ENCODE measurements at places on chromosomes 6 and 20.

DNA sequence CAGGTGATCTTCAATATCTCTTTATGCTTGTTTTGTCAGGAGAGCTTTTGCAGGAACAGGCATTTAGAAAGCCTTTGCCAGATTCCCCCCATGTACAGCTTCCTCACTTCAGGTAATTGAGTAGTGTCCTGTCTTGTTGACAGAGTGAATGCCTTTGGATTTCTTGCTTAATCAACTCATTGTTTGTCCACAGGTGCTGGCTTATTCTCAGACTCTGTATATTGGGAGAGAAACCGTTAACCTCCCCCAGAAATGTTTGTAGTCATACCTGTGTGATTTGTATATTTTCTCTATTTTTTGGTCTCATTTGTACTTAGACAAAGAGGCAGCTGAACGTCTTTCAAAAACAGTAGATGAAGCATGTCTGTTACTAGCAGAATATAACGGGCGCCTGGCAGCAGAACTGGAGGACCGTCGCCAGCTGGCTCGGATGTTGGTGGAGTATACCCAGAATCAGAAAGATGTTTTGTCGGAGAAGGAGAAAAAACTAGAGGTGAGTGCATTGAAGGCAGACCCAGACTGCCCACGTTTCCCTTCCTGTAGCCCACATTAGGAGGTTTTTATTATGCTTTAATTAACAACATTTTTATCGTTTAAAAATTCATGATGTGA lies 32.3 kb downstream of the RPRD1B start:
- DNase-seq, result no peak

GRCh38 chr6:27867051-27867944 lies 44.9 kb downstream of the OR2B2 start:
- DNase-seq, result no peak

DNA sequence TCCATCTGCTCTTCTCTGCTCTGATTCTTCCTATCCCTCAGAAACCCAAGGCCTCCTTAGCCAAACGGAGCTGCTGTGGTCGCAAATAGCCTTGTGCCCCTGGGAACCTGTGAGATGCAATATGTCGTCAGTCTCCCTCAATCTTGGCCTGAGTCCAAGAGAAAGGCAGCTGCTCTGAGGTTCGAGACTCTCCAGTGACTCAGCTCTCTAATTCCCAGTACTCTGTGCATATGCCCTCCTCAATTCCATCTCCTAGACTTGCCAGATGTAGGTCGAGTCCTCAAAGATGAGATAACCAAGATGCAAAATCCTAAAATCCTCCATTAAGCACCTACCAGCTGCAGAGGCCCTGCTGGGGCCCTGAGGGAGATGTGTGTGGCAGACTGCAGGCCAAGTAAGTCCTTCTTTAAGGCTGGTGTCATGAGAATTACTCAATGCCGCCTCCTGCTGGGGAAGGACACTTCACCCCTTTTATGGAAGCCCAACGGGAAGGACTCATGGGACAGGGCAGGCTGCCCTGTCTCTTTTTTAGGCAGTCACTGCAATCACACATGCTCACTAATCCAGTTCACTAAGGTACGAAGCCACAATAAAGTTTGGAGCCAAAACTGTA lies 28.5 kb downstream of the C6orf15 start:
- DNase-seq, result no peak

- DNase-seq, result no peak
Measured at GRCh38 chr20:36113036-36113435, 41.5 kb upstream of the EPB41L1 start.

DNA sequence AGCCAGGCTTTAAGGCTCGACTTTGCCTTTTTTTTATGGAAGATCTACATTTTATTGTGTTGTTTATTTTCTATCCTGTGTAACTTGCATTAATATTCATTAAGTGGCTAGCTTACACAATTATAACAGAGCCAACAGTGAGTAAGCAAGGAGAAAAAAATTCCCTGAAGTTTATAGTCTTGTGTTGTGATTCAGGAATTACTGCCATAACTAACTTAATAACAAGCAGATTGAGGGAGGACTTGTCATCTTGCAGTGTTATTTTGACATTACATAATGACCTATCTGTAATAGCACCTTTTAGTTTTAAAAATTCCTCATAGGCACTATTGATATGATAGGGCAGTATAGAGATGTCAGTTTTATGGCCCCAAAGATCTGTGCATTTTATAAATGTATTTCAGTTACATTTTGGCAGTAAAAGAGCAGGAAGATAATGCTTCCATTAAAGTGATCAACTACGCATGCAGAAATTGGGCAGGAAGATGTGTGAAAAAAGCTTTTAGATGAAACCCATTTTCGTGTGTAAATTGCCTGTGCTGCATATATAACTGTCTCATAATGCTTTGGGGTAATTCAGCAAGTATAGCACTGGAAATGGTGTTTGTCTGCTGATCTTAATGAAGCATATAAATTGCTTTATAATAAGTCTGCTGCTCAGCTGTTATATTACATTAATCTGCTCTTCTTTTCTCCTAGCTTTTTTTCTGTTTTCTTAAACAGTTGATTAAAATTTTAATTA lies 123.0 kb downstream of the SMAP1 start:
- no peak for DNase-seq

DNA sequence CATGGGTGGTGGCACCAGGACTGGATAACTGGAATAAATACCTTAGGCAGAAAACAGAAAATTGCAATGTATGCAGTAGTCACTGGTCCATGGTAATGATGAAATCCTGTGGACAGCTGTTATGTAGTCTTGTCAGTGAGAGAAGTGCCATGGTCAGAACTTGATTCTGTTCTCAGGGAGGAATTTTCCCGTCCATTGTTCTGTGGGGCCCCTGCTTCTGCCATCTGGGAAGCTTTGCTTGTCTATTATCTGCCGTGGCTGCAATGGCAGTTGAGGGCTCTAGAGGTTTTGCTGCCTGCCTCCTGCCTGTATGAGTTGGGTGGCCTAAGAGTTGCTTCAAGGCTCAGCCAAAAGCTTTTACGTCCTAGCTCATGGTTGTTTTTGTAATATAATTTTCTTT lies 126.8 kb upstream of the SLC35B3 start:
- no peak for DNase-seq

- DNase-seq, result no peak
Measured at GRCh38 chr20:38835792-38836191, 30.3 kb downstream of the PPP1R16B start.

GRCh38 chr6:166921570-166921969 lies 34.8 kb downstream of the RNASET2 start:
- no peak for DNase-seq

GRCh38 chr6:16764188-16764950 lies 3.1 kb upstream of the ATXN1 start:
- DNase-seq, result no peak

DNA sequence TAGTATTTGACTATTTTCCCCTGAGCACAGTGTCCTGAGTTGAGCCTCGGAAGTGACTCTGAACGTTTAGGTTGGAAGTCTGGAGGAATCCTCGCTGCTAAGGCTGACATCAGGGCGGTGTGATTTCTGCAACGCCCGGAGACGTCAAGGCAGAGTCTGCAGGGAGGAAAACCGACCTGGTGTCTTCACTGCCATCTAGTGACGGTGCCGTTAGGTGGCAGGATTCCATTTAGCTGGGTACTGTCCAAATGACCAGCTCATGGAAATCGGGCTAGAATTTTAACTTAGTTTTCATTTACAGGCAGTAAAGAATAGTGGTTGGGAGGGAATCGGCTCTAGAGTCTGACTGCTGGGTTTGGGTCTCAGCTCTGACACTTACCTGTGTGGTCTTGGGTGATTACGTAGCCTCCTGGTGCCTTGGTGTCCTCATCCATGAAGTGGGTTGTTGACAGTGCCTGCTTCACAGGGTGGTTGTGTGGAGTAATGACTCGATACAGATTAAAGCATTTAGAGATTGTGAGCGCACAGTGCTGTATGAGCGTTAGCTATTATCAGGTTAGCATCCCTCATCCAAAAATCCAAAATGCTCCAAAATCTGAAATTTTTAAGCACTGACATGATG lies 35.0 kb downstream of the FOXF2 start:
- DNase-seq, result no peak

DNA sequence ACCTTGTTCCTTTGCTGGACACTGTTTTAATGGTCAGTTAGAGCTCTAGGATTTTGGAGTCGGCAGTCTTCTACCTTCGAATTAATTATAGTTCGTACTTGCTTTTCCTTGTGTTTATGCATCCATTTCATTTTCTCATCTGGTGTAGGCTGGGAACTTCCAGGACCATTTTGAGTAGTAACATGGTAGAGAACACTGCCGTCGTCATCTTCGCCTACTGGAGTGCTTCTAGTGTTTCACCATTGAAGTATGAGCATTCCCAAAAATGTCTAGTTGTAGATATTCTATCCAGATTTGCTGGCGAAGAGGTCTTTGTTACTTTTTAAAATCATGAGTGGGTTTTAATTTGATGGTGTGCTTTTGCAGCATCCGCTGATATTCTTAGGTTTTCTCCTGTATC lies 36.9 kb downstream of the CDYL start:
- no peak for DNase-seq

GRCh38 chr6:158655569-158656450 lies 6.0 kb downstream of the SYTL3 start:
- DNase-seq, result no peak

GRCh38 chr6:13762611-13763441 lies 51.2 kb upstream of the RANBP9 start:
- DNase-seq, result no peak

DNA sequence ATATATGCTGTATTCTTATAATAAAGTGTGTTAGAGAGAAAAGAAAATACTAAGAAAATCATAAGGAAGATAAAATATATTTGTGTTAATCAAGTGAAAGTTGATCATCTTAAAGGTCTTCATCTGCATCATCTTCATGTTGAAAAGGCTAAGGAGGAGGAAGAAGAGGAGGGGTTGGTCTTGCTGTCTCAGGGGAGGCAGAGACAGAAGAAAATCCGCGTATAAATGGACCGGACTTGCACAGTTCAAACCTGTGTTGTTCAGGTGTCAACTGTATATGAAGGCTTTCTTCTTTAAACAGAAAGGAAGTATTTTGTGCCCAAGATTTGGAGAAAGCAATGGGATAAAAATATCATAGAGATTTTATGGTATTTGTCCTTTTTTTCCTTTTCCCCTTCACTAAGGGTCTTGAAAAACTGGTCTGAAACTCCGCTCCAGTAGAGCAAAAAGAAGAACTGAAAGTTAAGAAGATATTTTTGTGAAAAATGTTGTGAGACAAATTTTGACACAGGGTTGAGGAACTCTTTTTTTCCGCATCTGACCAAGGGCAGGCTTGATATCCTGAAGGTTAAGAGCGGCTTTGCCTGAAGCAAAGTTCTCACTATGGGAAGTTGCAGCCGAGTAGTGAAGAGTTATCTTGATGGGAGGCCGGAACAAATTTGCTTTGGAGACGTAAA lies 350.7 kb downstream of the LAMA2 start:
- no peak for DNase-seq

DNA sequence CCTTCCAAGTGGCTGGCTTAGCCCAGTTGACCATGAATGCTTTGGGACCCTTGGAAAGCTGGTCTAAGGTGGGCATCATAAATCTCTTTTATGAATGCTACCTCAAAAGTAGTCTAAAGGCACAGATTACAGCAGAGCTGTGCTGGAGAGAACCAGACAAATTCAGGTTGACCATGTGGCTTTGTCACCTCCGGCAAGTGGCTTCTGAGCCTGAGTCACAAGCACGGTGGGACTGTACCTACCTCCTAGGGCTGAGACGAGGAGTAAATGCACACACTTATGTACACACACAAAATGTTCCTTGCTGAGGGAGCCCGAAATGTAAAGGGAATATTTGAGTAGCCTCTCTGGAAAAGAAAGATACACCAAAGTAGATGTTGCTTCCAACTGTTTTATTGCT lies 155.9 kb downstream of the NFATC2 start:
- DNase-seq, result no peak

GRCh38 chr6:158768436-158768835 lies 50.7 kb downstream of the EZR start:
- DNase-seq, result no peak

DNA sequence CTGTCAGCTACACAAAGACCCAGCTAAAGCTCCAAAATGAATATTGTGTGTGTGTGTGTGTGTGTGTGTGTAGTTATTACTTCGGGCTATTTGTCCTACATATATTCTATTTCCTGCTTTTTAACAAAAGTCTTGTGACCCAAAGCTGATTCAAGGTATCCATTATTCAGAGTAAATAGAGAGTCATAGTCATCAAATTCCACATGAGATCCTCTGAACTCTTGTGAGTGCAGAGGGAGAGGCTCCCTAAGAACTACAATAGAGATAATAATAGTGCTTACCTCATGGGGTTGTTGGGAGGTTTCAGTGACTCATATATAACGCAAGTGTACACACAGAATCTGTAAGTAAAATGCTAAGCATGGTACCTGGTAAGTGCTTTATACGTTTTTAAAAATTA lies 95.6 kb upstream of the SHLD1 start:
- DNase-seq, result peak; percentile 29

DNA sequence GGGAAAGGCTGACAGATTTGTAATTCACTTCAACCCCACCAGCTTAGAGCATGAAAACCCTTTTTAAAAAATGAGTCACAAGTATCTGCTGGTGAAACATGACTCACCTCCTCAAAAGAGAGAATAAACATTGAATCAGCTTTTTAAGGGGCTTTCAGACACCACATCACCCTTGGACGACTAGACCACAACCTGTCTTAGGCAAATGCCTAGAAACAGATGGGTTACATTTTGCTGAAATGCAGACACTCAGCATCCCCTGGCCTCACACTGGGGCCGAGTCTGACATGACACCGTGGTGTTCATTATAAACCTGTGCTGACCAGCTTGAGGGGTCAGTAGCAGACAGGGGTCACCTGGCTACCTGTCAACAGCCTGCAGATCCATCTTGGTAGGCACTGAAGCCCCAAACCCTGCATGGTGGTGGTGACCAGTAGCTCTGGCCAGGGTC lies 175.3 kb upstream of the CST7 start:
- no peak for DNase-seq

- no peak for DNase-seq
Measured at GRCh38 chr20:12927489-12927888, 81.3 kb upstream of the SPTLC3 start.

DNA sequence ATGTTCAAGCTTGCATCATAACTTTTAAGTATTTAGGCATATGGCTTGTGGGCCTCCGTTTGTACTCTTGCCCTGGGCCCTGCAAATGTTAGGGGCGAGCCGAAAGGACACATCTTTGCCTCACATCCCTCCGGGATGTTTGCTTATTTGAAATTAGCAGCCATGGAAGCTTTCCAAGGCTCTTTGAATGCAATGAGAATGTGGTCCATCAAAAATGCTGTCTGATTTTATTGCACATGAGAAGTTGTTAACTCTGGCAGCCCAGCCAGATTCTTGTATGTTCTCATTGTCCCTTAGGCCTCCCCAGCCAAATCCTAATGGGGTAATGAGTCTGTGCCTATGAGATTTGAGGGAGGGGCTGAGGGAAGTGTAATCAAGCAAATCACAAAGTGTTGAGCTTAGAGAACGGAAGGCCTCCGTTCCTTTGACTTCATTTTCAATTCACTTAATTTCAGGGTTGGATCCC lies 261.2 kb upstream of the MARCKS start:
- DNase-seq, result peak; percentile 46

- DNase-seq, result no peak
Measured at GRCh38 chr6:109225946-109226345, 130.6 kb downstream of the CEP57L1 start.

GRCh38 chr6:134678436-134678889 lies 271.4 kb downstream of the ALDH8A1 start:
- no peak for DNase-seq
